Kidney (tissue), 22 donors: ENCODE measurements at places on chromosomes 1 and 21. TPM values are rescaled to one million over a fixed set of nuclear protein-coding genes. Genes with fewer than 3 reads are reported as not detected.

DNA sequence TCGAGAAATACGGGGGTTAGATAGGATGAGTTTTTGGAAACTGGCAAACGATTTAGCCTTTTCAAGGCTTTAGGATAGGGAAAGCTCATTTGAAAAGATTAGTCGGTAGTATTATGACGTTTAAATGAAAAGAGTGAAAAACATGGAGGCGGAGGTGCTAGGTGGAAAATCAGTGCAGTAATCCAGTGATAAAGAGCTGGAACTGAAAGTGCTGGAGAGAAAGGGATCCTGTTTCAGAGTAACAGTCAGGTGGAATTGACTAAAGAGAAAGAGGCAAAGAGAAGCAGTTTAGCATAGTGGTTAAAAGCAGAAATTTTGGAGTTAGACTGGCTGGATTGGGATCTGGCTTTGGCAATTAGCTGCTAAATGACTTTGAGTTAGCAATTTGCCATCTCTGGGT lies 945 bp downstream of the WDR3 start:
- DNase-seq, result peak; percentile 9

GRCh38 chr1:166920561-166921475 lies 44.8 kb upstream of the TADA1 start:
- DNase-seq, result peak; percentile 62

DNA sequence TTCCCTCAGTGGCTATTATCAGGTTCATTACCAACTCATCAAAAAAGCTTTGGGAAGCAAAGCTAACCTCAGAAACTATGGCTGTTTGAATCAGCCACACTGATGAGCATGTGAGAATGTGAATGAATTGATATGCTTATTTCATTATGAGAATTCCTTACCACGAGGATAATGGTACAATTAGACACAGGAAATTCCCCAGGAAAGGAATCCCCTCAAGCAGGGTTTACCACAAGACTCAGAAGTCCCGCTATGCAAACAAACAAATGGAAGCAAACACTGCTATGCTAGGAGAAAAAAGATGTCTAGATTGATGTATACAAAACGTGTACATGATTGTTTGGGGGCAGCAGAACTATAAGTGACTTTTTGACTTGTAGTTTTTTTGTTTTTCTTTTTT lies 205.0 kb downstream of the HMCN1 start:
- no peak for DNase-seq

- DNase-seq, result peak; percentile 61
Measured at GRCh38 chr1:116825207-116825719, 71.0 kb downstream of the CD2 start.

DNA sequence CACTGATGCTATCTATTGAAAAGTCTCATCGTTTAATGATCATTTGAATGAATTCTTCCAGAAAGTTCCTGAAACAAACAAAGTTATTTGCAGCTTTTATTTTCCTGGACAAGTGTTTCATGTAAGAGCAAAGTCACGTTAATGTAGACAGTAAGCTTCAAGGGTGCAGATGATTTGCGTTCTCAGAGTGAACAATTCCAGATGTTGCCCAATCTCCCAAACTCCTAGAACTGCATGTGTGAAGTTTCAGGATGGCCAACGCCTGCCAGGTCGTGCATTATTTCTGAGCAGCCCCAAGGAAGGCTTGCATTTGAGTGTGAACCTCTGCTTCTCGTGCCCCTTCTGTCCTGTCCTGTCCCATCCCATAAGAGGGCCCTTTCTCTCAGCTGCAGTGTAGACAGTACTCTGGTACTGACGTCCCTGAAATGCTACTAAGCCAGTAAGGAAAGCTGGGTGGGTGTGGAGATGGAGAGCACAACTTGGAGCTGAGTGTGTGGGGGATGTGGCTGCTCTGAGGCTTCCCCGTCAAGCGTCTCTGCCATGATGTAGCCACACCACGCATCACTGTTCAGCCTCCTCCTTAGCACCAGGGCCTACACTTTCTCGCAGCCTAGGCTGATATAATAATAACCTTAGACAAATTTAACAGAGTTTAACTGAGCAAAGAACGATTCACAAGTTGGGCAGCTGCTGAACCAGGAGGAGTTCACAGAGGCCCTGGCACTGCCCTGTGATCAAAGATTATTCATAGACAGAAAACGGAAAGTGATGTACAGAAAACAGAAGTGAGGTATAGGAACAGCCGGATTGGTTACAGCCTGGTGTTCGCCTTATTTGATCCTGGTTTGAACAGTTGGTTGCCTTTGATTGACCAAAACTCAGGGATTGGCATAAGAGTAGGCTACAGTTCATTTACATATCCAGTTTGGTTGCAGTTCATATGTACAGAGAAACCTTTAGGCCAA lies 50.4 kb downstream of the RHOU start:
- DNase-seq, result peak; percentile 48

Gene TMEM240
- 1.7 TPM for polyA plus RNA-seq
